CD4-positive, CD25-positive, alpha-beta regulatory T cell (primary cell): ENCODE measurements at places on chromosomes 4 and X.

GRCh38 chr4:86496094-86497080 is 97.7 kb upstream of the PTPN13 start:
- no peak for DNase-seq

DNA sequence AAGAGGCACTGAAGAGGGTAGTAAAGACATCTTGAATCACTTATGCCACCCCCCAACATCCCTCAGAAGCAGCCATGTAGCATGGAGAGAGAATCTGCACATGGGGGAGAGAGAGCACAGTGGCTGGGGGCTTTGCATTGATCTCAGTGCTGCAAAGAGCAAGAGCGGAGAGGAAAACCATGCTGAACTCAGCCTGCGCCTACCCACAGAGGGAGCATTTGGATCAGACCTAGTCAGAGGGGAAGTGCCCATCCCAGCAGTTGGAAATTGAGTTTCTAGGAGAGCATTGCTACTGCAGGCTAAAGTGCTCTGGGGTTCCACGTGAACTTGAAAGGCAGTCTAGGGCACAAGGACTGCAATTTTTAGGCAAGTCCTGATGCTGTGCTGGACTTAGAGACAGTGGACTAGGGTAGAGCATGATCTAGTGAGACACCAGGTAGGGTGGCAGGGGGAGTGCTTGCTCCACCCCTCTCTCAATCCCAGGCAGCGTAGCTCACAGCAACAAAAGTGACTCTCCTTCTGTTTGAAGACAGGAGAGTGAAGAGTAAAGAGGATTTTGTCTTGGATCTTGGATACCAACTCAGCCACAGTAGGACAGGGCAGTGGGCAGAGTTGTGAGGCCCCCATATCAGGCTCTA is 9.0 kb upstream of the PROM1 start:
- DNase-seq = no peak

- no peak for DNase-seq
Observed at GRCh38 chr4:83268491-83268890, 16.1 kb downstream of the COQ2 start.

- no peak for DNase-seq
Observed at GRCh38 chrX:105972690-105973386, 65.7 kb downstream of the SERPINA7 start.

- no peak for DNase-seq
Observed at GRCh38 chr4:183872531-183872930, 32.6 kb upstream of the STOX2 start.

DNA sequence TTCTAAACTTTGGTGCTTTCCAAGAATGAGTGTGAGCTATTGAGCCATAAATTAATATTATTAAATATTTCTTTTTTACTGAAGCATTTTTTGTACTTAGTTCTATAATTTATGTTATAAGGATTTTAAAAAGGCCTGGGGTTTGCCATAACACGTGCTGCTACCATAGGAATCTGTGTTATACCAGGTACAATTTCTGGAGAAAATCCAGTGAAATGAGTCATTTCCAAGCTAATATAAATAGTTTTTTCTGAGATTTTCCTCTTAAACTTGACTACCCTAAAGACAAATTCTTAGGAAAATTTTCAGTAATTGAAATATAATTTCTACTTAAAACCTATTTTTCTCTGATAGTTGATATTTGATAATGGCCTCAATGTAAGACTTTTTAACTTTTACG is 130.8 kb downstream of the TLL1 start:
- no peak for DNase-seq

DNA sequence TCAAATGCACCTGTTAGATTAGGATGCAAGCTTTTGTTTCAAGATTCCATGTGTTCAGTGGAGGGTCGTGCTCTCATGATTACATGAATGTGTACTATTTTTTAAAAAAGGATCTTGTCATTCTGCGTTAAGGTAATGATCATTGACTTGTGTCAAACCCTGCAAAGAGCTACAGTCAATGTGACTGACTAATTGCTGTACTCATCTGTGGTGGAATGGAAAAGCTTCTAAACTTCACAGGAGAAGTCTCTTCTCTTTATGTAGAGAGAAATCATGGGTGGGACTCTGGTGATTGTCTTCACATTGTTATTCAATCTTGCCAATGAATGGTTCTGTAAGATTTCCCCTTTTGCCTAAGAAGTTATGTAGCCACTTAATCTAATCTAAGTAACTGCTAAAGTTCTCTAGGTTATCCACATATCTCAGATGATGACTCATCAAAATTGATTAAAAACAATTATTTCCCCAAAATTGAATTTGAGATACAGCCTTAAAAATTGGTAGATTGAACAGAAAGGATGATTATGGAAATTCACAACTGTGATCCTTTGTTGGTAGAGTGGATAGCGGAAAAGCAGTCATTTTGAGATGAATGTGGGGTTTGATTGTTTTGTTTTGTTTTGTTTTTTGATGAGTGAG is 6.7 kb downstream of the MAGEE1 start:
- DNase-seq = no peak

DNA sequence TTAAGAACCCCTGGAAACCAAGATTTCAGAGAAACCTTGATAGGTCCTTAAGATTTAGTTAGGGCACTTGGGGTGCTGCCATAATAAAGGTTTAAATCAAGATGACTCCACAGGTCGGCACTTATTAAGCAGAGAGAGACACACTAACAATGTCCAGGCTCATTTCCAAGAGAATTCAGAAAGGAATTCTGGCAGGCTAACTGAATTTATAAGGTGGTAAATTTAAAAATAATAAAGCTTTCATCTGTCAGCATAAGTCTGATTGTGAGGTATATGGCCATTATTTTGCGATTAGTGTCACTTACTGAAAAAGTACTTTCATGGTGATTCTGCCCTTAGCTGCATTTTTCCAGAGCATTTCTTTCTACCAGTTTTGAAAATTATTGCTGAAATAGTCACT is 472.7 kb downstream of the ARAP2 start:
- no peak for DNase-seq

- DNase-seq = no peak
Observed at GRCh38 chr4:134201216-134202161, at the start of gene PABPC4L. TSS of gene PABPC4L (minus strand) at chr4:134201789. CDS start at chr4:134201019, 770 bp downstream.

- no peak for DNase-seq
Observed at GRCh38 chr4:137533855-137534254, 1.6 kb upstream of the PCDH18 start.

DNA sequence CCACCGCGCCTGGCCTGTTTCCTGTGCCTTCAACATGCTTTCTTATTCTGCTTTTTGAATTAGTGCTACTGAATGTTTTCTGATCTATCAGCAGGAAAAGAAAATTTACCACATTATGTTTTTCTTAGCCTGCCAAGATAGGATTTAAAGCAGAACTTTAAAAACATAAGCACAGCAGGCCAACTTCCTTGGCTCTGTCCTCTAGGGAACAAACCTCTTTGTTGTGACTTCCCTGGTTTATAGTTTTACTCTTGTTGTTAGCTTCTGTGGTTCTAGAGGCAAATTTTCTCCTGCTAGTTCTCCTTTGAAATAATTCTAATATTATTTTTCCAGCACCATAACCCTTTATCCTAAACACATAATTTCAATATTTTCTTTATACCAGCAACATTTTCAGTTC is 605.1 kb downstream of the ADGRL3 start:
- no peak for DNase-seq

DNA sequence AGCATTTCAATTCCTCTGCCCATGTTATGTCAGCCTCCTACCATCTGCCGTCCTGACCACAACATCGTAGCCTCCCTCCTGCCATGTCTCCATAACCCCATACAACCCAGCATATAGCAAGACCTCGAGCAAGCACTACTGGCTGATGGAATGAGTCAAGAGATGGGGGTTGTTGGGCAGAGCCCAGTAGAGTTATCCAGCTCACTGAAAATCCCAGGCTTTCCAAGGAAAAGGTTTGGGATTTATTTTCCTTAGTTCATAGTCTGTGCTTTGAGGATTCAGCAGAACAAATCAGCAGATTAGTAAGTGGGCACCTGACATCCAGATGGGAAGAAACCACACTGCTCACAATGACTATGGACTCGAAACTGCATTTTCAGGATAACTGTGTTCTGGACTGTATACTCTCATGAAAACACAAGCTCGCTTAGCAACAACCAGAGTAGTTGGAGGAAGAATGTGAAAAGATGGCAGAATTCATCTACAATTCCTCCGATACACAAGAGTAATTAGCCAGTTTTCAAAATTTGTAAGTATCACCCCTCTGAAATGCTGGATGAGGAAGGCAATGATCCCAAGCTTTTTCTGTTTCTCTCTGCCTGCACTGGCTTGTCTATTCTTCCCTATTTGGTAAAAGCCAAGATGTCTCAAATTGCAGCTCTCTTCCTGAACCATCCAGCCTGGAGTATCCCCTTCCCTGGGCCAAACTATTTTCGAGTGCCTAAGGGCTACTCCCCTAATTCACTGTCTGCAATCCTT is 186.2 kb upstream of the TBL1X start:
- no peak for DNase-seq
